ENCODE measurements at places on chromosomes 4 and X.

DNA sequence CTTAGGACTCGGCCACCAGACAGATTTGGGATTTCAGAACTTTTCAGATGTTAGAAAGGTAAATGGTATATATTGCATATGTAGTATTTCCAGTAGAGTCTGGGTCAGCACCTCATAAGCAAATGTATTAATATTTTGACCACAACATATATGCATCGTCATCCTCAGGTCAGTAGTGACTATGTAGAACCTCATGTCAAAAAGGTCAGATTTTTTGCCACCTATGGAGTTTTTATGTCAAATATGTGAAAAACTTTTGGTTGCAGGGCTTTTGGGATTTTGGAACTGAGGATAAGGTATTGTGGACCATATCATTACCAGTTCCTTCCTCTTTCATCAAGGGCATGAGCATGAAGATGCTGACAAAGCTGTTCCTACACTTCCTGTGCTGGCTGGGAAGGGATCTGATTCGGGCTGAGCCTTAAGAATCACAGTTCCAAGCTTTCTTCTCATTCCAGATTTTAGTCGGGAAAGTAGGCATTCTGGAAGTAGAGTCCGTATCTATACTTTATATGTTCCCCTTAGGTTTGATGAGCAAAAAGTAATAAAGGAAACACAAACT lies 183.0 kb upstream of the PGRMC2 start:
- no peak for DNase-seq

- DNase-seq, result peak; percentile 4
These were observed 298.5 kb upstream of the AADAT start for GRCh38 chr4:170388255-170388654.

- DNase-seq, result no peak
These were observed 138.8 kb downstream of the MTNR1A start for GRCh38 chr4:186416451-186417060.

DNA sequence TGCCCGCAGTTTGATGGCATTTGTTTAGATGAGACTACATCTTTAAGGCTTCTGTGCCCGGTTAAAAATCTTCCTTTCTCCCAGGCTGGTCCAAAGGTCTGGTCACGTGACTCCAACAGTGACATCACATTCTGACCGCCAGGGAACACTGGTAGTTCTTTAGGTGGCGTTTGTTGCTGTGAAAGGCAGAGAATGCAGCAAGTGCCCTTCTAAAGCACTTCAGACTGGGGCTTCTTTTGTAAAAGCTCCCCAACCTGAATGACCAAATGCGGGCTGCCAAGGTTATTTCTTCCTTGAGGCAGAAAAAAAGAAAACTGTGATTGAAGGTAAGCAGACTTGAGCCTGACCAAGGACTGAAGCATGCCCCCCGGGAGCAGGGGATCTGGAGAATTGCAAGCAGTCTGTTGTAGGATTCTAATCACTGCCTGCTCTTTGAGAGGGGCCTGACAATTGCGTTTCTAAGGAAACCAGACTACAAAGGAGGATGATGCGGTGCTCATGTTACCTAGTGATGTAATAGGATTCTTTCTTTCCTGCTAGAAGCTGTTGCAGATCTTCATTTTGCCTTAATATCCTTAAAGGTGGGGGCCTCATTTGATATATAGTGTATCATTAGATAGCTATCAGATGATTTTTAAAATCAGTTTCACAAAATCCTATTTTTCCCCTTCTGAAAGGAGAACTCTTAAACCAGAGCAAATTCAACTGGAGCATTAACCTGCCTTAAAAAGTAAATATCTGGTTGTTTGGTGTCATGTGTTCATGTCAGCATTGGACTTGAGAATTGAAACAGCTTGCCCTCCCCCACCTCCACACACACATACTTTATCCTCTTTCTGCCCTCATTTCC lies 133.1 kb downstream of the AKAP4 start:
- DNase-seq, result no peak

- no peak for DNase-seq
These were observed 181.0 kb downstream of the DCTD start for GRCh38 chr4:182736207-182736606.

GRCh38 chrX:3221643-3222042 lies 124.8 kb downstream of the MXRA5 start:
- no peak for DNase-seq

All from HCEC 1CT (cell line).